ENCODE measurements at places on chromosomes 6 and 20. TPM values are rescaled to one million over a fixed set of nuclear protein-coding genes. Genes with fewer than 3 reads are reported as not detected.

DNA sequence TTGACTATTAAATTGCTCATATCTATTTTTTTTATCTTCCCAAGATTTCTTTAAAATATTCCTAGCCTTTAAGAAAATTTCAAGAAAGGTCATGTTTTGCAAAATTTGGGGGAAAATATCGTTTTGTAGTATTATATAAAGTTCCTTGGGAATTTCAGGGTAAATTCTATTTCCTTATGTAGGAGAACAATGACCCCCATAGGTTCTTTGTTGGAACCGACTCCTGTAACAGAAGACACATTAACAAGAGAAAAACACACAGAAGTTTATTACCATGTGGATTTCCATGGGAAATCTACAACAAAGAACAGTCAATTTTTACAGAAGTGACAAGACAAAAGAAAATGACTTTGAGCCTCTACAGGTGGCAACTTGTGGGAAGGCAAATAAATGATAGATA lies 68.1 kb downstream of the ADGB start:
- no peak for DNase-seq

Gene LY6G6C
- total RNA-seq, result not detected

GRCh38 chr6:39948199-39948791 lies 14.0 kb upstream of the MOCS1 start:
- DNase-seq, result no peak

Gene SLC24A3
- total RNA-seq, result 0.25 TPM

GRCh38 chr6:131336596-131336995 lies 201.3 kb downstream of the AKAP7 start:
- no peak for DNase-seq

Data from foreskin keratinocyte (primary cell).